ENCODE measurements at places on chromosomes 7 and 10.

DNA sequence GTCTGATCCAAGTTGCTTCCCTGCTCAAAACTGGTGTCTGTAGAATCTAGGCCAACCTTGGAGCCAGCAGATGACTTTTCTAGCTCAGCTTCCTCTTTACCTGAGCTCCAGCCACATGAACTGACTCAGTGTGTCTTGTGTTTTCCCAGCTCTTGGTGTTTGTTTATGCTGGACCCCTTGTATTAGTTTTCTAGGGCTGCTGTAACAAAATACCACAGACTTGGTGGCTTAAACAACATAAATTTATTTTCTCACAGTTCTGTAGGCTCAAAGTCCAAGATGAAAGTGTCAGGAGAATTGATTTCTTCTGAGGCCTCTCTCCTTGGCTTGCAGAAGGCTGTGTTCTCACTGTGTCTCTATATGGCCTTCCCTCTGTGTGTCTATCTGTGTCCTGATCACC, 45.1 kb downstream of the LRMDA start:
- DNase-seq, result no peak

DNA sequence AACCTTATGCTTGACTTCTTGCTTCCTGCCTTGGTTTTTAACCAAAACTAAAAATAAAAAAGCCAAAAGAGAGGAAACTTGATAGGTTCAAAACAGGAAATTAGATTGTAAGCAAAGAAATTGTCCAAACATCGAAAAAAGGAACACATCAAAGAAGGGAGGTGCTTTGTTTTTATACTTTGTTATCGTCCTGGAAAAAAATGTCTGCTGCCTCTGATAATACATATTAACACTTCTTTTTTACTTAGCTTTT, 286.6 kb upstream of the C7orf33 start:
- DNase-seq, result no peak

DNA sequence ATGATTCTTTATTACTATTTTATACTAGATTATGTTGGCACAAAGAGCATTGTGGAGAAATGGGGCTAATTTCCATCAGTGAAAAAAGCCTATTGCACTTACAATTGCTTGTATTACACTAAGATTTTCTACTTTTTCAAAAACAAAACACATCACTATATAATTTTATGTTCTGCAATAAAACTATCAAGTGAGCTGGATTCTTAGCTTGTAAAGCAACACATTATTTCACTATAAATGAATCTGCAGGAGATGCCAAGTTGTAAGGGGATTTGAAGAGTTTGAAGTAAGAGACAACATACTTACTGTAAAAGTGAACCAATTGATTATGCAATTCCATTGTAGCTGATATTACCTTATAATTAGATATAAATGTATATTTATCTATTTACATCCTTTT, 333.3 kb upstream of the SEMA3D start:
- DNase-seq, result no peak

DNA sequence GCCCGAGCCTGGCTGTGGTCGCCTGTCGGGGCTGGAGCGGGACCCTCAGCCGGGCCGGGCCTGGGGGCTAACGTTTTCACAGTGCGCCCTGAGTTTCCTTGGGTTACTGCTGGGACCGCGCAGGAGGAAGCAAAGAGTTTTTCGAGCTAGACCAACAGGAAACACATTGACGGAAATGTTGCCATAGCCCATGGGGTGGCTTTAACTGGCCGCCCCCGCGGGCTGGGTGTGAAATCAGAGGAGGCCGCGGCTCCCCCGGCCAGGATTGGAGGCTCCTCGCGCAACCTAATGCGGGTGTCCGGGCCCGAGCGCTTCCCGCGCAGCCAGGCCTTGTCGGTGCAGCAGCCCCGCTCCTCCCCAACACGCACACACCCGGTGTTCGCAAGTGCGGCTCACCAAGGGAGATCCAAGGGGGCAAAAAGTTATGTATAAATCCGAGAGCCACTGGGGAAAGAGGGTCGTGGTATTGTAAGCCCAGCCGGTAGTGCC, 1.9 kb downstream of the HHEX start:
- no peak for DNase-seq

GRCh38 chr10:122441961-122442360, 12.5 kb upstream of the ARMS2 start:
- peak; percentile 17 for DNase-seq

- DNase-seq, result no peak
Observed at GRCh38 chr10:33708561-33708960, 374.1 kb upstream of the NRP1 start.
